ENCODE measurements at places on chromosomes 1 and 21.

GRCh38 chr1:3052501-3052900 is 16.5 kb upstream of the PRDM16 start:
- DNase-seq, result no peak

- DNase-seq, result no peak
Observed at GRCh38 chr1:211677659-211678058, 2.2 kb upstream of the NEK2 start.

DNA sequence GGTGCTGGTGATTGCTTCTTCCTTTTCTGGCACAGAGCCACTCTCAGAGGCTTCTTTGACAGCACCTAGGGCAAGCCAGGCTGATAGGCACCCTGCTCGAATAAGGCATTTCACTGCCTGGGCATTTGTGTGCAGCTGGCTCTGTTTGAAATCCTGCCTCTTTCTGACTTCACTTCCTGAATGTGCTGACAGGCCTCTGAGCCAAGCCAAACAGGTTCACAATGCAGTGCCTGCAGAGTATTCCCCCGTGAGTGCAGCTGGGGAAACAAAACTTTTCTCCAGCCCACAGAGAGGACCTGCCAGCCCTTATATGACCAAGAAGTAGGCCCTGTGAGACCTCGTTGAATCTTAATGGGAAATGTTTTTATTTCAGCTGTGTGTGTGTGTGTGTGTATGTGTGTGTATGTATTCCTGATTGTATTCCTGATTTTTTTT is 10.4 kb downstream of the JUN start:
- DNase-seq, result no peak

- DNase-seq, result peak; percentile 58
Observed at GRCh38 chr1:47179017-47179987, 10.5 kb downstream of the PDZK1IP1 start.

- no peak for DNase-seq
Observed at GRCh38 chr1:165686121-165686970, 12.0 kb downstream of the ALDH9A1 start.

- DNase-seq, result no peak
Observed at GRCh38 chr21:44710294-44710665, 1.1 kb downstream of the TSPEAR start.

- DNase-seq, result no peak
Observed at GRCh38 chr1:61980561-61980960, 214.1 kb upstream of the L1TD1 start.

- DNase-seq, result no peak
Observed at GRCh38 chr1:159828581-159829272, 2.1 kb downstream of the SLAMF8 start.

DNA sequence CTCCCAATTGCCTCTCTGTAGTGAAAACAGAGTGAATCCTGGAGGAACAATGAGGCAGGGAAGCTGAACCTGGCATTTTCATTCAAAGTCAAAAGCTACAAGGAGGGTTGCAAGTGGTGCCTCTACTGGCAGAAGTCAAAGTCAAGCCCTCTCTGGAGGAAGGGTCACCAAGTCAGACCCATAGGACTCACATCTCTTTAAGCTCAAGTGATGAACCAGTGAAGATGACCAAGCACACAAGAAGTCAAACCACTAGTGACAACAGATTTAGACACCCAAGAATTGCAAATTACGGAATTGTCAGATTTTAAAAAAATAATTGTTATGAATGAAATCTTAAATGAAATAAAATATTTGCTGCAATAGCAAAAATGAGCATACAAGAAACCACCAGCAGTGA is 81.1 kb upstream of the ATP1B1 start:
- no peak for DNase-seq

GRCh38 chr1:182575540-182576149 is 13.4 kb downstream of the RNASEL start:
- DNase-seq, result no peak

DNA sequence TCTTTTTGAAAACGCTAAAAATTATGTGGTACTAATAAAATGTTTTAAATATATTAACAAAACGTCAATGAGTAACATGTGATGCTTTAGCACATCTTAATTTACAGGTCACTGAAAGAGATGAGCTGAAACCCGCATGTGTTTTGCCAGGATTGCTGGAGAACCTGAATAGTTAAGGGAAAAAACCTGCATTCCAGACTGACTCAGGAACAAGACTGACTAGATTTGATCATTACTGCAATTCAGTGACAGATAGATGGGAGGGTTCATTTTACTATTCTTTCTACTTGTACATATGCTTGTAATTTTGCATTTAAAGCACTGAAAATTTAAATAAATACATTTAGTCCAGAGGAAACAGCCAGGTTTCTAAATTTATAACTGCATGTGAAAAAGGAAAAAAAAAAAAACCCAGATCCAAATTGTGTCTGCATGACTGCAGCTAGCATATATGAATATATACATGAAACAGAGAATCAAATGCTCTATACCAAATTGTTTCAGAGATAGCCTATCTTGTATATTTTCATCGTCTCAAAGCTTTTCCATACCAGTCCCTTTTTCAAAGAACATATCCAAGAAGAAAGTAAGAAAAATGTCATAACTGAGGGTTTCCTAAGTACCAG is 71.7 kb downstream of the APP start:
- no peak for DNase-seq

- no peak for DNase-seq
Observed at GRCh38 chr1:94971491-94971924, 44.6 kb upstream of the CNN3 start.

- DNase-seq, result no peak
Observed at GRCh38 chr1:90710579-90711536, 6.2 kb downstream of the BARHL2 start.

GRCh38 chr1:232627171-232627570 is 2.8 kb downstream of the SIPA1L2 start:
- no peak for DNase-seq

DNA sequence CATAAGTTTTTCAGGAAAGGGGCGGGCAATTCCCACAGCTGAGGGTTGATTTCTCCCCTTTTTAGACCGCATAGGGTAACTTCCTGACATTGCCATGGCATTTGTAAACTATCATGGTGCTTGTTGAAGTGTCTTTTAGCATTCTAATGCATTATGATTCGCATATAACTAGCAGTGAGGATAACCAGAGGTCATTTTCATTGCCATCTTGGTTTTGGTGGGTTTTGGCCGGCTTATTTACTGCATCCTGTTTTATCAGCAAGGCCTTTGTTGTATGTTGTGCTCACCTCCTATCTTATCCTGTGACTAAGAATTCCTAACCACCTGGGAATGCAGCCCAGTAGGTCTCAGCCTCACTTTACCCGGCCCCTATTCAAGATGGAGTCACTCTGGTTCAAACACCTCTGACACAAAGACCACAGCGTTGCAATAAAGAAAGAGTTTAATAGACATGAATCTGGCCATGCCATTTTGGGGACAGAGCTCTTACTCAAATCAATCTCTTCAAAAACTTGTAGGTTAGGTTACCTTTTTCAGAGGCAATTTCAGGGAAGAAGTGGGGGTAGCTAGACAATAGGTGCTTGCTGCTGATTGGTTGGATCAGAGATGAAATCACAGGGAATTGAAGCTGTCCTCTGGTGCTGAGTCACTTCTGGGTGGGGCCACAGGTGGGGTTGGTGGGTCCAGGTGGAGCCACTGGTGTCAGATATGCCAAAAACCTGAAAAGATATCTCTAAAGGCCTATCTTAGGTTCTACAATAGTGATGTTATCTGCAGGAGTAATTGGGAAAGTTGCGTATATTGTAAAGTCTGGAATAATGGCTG is 23.3 kb downstream of the TBX19 start:
- DNase-seq, result no peak

DNA sequence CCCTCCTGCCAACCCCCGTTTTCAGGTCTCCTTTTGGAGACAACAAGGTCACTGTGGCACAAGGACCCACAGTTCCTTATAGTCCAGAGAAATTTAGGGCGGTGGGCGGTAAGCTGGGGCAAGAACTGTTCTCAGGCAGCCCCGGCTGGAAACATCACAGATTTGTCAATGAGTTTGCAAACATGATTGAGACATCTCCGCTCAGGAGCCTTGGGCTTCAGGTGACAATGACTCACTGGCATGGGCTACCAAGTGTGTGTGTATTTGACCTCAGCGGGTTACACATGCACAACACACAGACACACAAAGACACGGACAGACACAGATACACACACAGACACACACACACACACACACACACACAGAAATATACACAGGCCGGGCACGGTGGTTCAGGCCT is 58.2 kb upstream of the ABCG1 start:
- DNase-seq, result no peak

- DNase-seq, result no peak
Observed at GRCh38 chr1:110605901-110606656, at the start of gene KCNA2. Gene KCNA2 (minus strand): TSS chr1:110606358. CDS start chr1:110604782, 1,576 bp downstream.

DNA sequence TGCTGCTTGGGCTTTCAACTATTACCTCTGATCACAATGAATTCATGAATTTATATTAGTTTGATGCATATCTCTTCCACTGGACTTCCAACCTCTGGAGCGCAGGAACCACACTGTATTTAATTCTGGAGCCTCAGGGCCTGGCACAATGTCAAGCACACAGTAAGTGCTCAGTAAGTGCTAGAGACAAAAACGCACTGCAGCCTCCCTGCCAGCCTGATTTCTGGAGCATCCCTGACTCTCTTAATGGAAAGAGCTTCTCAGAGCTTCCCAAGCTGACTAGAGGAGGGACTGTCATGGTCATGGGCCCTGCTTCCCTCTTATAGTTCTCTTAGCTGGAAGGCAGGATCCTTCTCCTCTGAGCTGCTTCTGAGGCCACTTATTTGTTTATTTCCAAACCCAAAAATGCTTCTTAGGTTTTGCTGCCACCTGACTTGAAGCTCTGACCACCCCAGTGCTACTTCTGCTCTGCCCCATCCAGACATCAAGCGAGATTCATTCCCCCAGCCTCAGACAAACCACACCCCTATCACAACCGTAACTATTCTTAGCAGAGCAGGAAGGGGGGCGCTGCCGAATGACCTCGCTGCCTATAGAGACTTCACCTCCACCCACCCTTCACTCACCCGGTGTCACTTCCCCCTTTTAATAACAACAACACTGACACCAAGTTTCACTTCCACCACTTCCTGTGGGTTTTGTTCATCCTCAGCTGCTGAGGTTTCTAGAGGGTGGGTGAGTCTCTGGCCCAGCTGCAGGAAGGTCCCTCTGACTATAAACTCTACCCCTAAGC is 33.6 kb downstream of the NUAK2 start:
- peak; percentile 59 for DNase-seq

DNA sequence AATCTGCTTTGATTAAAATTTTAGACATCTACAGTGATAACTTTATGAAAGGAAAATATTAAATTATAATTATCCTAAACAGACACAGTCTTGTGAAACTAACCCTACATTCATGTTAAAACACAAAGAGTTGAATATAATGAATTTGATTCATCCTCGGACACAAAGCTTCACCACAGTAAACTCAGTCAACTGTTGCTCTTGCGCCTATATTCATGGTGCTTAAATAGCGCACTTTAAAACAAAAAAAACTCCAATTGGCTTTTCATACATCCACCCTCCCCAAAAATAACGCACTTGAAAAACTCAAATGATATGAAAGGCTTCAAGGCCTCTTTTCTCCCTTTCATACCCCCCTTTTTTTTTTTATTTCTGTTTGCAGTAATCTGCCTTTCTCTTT is 260.3 kb downstream of the FAF1 start:
- no peak for DNase-seq

DNA sequence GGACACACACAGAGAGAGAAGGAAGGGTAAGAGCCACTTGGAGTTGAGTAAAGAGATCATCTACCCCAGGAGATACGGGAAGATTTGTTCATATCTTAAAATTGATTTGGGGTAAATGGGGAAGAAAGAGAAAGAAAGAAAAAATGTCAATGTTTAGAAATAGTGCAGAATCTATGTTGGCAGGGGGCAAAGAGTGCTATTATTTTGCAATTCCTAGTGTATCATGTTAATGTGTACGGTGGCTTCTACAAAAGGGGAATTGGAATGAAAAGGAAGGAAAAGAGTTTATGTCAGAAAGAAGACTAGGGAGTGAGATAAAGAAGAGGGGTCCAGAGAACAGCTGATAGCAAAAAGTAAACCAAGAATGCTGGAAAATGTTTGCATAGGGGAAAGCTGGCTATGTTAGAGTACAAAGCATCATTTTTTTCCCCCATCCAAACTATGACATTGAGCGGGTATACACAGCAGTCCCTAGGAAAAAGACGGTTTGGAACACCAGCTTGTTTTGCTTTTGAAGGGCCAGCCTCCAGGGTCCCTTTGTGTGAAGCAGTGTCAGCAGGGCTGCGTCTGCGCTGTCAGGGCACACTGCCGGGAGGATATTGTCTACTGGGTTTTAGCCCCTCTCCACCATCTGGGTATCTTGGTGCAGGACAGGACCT is 10.8 kb downstream of the LRRC8D start:
- no peak for DNase-seq

GRCh38 chr21:19343711-19344110 is 940.1 kb upstream of the TMPRSS15 start:
- no peak for DNase-seq

GRCh38 chr21:44889625-44890337 is 16.3 kb upstream of the PTTG1IP start:
- DNase-seq, result no peak

- no peak for DNase-seq
Observed at GRCh38 chr1:243316366-243316989, 60.6 kb downstream of the SDCCAG8 start.

GRCh38 chr1:234969581-234970400 is 158.8 kb downstream of the TOMM20 start:
- DNase-seq, result no peak

GRCh38 chr1:118688891-118689290 is 299.3 kb downstream of the TBX15 start:
- DNase-seq, result no peak

Data from activated T-cell treated with anti-CD3 and anti-CD28 coated beads for 1 hour (primary cell).